ENCODE measurements at places on chromosomes 3 and 15. TPM values are rescaled to one million over a fixed set of nuclear protein-coding genes. Genes with fewer than 3 reads are reported as not detected.

GPR149 gene
- not detected for total RNA-seq

IL17RB gene
- total RNA-seq = 0.33 TPM

THRB gene
- 7.4 TPM for total RNA-seq

BSN gene
- total RNA-seq = under 0.01 TPM

DNA sequence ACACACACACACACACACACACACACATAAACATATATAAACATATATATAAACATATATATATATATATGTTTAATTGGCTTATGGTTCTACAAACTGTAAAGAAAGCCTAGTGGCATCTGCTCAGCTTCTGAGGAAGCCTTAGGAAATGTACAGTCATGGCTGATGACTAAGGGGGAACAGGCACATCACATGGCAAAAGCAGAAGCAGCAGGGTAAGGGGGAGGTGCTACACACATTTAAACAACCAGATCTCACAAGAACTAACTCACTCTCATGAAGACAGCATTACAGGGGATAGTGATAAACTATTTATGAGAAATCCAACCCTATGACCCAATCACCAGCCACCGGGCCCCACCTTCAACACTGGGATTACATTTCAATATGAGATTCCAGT lies 922.9 kb downstream of the SI start:
- H3K4me3 ChIP-seq = no peak overlapping the region
- H3K4me1 ChIP-seq = no peaks in the 10 kb centered on the region
- DNase-seq = no peak
- H3K27me3 ChIP-seq = no peaks in the 10 kb centered on the region
- no peak overlapping the region for H3K27ac ChIP-seq

DNA sequence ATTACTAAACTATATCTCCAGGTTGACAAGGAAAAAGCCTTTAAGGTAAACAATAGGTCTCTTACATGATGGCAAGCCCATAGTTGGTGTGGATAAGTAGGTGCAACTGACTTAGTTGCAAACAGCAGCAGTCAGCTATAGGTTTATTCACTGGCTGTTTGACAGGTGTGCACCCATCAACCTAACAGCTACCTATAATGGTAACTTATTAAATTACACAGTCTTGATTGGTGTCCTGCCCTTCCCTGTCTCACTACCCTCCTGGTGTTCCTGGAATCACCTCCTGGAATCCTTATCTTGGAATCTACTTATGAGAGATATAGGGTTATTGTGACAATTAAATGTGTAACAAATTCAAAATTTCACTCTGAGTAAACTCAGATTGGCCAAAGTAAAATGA lies 467.8 kb upstream of the UBE2E2 start:
- H3K4me1 ChIP-seq = no peaks in the 10 kb centered on the region
- H3K4me3 ChIP-seq = no peak overlapping the region
- H3K36me3 ChIP-seq = no peaks in the 10 kb centered on the region
- DNase-seq = no peak

GRCh38 chr3:130956721-130957120 lies 62.8 kb downstream of the ATP2C1 start:
- no peak overlapping the region for H3K27ac ChIP-seq
- H3K4me3 ChIP-seq = no peak overlapping the region
- no peaks in the 10 kb centered on the region for H3K27me3 ChIP-seq
- no peaks in the 10 kb centered on the region for H3K36me3 ChIP-seq

GRCh38 chr15:80423215-80423614 lies 19.0 kb downstream of the ARNT2 start:
- H3K27me3 ChIP-seq = no peaks in the 10 kb centered on the region
- no peak overlapping the region for H3K4me3 ChIP-seq
- H3K36me3 ChIP-seq = no peaks in the 10 kb centered on the region
- no peak overlapping the region for H3K27ac ChIP-seq
- peak; percentile 26 for DNase-seq

GRCh38 chr3:58581328-58582091 lies 4.3 kb upstream of the FAM107A start:
- H3K4me3 ChIP-seq = no peak overlapping the region
- peaks cover 5% of the 10 kb centered on the region for H3K4me1 ChIP-seq
- H3K27ac ChIP-seq = no peak overlapping the region

DNA sequence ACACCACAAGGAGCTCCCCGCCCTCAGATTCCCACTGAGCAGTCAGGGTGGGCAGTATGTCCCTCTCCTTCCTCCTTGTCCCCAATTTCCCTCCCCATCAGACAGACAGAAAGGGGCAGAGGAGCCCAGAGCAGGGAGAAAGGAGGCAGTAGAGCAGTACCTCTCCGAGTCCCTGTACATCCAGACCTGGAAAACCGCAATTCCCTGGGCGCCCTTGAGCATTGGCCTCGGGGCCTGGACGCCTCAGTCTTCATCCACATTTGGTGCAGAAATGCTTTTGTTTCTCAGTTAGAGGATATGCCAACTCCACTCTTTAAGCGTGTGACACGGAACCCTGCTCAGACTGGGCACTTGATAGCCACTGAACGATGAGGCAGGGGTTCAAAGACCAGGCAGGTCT lies 5.9 kb downstream of the ISG20 start:
- H3K27ac ChIP-seq = no peak overlapping the region
- peaks cover 9% of the 10 kb centered on the region for H3K4me1 ChIP-seq
- no peak overlapping the region for H3K4me3 ChIP-seq
- H3K27me3 ChIP-seq = no peaks in the 10 kb centered on the region
- DNase-seq = no peak

- H3K36me3 ChIP-seq = no peaks in the 10 kb centered on the region
- H3K27me3 ChIP-seq = no peaks in the 10 kb centered on the region
Measured at GRCh38 chr3:178320456-178321351, 215.5 kb upstream of the KCNMB2 start.

DNA sequence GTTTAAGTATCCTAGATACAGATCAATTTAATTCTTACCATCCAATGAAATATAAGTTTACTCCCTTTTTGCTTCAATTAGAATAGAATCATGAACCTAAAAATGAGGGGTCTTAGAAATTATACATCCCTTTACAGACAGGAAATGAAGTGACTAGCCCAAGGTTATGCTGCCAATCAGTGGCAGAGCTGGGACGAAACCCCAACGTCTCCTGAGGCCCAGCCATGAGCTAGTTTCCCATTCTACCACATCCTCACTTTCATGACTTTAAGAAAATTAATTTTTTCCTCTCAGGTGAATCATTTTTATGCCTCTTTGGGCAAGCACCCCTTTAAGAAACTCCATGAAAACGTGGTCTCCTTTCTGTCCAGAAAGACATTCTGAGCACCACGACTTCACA lies 11.2 kb downstream of the LRIG1 start:
- no peak overlapping the region for H3K4me3 ChIP-seq
- no peak overlapping the region for H3K27ac ChIP-seq

- H3K27me3 ChIP-seq = no peaks in the 10 kb centered on the region
- no peaks in the 10 kb centered on the region for H3K4me1 ChIP-seq
- H3K27ac ChIP-seq = no peak overlapping the region
Measured at GRCh38 chr3:40317061-40317855, 7.8 kb downstream of the EIF1B start.

GRCh38 chr3:20055020-20055775 lies 15.0 kb downstream of the KAT2B start:
- no peak overlapping the region for H3K27ac ChIP-seq
- no peak for DNase-seq
- H3K36me3 ChIP-seq = no peaks in the 10 kb centered on the region
- no peak overlapping the region for H3K4me3 ChIP-seq

DNA sequence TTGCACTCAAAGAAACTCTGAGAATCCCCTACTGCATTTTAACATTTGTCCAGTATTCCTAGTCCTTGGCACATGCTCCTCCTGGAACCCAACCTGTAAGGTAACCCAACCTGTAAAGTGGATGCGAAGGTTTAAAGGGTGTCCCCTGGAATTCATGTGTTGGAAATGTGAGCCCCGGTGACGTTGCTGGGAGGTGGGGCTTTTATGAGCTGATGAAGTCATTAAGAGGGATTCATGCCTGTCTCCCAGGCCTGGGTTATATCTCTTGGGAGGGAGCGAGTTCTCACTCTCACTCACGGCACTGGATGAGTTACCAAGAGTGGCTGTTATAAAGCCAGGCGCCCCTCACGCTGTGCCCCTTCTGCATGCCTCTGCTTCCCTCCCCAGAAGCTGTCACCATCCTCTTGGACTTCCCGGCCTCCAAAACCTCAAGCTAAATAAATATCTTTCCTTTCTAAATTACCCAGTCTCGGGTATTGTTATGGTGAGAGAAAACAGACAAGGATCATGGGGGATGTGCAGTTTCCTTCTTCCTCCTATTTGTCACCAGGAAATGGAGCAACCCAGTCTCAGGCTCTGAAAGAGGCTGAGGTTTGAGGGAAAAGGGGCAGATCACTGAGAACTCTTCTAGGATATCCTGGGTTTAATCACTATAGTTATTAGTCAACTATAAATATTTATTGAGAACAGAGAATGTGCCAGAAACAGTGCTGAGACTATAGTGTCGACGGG lies 7.6 kb downstream of the XXYLT1 start:
- H3K27me3 ChIP-seq = no peaks in the 10 kb centered on the region
- H3K36me3 ChIP-seq = peaks cover 2% of the 10 kb centered on the region
- peaks cover 10% of the 10 kb centered on the region for H3K4me1 ChIP-seq

DNA sequence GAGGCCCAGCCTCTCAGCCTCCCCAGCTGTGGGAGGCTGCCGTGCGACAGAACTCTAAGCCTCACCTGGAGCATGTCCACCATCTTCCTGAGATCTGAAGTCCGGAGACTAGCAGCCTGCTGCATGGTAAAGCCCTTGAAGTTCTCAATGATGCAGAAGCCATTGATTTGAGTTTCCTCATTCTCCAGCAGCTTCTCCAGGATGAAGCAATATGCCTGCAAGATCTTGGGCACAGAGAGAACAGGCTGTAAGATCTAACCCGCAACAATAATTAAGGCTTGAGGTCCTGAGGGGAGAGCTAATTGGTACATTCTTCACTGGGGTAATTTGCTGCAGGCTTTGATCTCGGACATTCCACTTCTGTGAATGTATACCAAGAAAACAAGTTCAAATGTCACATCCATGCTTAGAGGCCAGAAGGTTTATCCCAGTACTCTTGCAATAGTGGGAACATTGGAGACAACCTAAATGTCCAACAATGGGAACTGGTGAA lies 9.7 kb downstream of the RLBP1 start:
- no peaks in the 10 kb centered on the region for H3K36me3 ChIP-seq
- DNase-seq = no peak
- H3K4me3 ChIP-seq = no peak overlapping the region
- no peaks in the 10 kb centered on the region for H3K4me1 ChIP-seq
- no peaks in the 10 kb centered on the region for H3K27me3 ChIP-seq
- no peak overlapping the region for H3K27ac ChIP-seq

DNA sequence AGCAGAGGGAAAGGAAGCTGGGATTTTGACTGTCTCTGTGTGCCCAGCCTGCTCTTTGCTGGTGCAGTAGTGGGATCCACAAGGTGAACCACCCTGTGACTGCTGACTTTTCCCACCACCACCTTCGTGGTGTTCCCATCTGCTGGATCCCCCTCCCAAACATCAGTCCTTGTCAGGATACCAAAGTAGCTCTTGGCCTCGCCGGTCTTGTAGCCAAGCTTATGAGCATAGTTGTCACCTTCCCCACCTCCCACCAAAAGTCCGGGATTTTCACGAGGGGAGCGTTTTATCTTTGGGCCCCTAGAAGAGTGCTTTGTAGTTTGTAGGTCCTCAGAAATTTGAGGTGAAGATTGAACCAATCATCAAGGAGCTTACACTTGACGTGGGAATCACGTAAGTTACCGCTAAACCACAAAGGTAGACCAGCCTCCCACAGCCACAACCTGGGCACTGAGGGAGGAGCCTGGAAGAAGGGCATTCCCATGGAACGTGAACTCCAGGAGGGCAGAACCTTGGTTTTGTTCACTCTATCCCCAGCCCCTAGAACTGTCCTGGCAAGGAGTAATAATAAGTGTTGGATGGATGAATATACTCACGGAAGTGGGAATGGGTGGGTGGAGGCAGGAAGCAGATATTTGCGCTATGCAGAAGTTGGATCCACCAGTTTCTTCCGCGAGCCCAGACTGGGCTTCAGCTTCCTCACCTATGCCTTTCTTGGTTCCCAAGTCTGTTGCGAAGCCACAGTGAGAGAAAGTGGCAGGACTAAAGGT lies 814 bp upstream of the TEX264 start:
- H3K4me3 ChIP-seq = no peak overlapping the region
- no peak for DNase-seq
